NB4 (cell line): ENCODE measurements at places on chromosomes 4 and X.

- DNase-seq = no peak
These were observed 27.7 kb upstream of the FREM3 start for GRCh38 chr4:143728166-143728565.

DNA sequence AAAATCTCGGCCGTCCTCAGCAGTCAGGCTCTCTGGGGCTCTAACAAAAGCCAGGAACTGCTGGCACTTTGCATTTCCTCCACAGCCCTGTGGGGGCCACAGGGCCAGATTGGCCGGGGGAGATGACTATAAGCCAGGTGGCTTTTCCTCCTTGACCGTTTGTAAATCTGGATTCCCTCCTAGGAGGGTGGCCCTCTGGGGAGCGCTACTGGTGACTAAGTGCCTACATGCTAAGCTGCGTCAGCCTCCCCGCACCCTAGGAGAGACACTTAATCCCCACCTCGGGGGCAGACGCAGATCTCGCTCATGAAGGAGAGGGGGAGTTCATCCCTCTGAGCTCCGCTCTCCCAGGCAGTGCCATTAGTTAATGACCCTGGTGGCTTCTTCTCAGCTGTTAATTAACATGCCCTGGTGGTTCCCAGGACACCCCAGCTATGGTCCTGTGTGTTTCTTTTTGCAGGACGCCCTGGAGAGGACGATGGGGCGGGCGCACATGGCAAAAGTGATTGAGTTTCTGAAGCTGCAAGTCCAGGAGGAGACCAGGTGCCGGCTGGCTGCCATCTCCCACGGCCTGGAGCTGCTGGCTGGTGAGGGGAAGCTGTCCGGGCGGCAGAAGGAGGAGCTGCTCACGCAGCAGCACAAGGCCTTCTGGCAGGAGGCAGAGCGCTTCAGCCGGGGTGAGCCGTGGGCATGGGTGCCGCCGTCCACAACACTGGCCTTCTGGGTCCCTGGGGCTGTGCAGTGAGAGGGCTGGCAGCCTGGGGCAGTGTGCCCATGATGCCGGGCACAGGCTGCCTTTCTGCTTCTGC, 41.6 kb downstream of the EVC start:
- DNase-seq = no peak

GRCh38 chrX:103396186-103396585, 19.8 kb downstream of the BEX3 start:
- no peak for DNase-seq

DNA sequence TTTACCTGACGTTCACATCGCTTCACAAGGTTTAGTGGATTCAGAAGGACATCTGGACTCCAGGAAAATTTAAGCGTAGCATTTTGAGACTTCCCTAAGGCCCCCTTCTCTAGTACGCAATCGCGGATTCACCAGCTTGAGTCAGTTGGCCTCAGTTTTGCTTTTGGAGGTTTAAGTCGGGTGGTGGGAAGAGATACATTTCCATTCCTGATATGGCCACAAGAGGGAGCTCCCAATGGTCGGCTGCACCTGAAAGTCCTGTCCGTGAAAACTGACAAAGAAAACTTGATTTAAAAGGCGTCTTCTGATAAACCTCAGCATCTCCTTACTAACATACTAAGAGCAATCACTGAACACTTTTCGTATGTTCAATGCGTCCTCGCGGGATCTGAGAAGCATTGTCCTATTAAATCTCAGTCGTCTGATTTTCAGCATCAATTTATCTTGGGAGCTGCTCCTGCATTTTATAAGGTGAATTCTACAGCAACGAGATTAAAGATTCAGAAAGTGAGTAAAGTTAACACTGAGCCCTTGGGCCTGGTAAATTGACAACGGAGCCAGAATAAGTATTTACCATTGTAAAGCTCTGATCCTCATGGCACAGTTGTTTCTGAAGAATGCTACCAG, 50.6 kb downstream of the LGI2 start:
- peak; percentile 89 for DNase-seq

- DNase-seq = no peak
These were observed 35.7 kb downstream of the DIPK2B start for GRCh38 chrX:45164995-45165394.

DNA sequence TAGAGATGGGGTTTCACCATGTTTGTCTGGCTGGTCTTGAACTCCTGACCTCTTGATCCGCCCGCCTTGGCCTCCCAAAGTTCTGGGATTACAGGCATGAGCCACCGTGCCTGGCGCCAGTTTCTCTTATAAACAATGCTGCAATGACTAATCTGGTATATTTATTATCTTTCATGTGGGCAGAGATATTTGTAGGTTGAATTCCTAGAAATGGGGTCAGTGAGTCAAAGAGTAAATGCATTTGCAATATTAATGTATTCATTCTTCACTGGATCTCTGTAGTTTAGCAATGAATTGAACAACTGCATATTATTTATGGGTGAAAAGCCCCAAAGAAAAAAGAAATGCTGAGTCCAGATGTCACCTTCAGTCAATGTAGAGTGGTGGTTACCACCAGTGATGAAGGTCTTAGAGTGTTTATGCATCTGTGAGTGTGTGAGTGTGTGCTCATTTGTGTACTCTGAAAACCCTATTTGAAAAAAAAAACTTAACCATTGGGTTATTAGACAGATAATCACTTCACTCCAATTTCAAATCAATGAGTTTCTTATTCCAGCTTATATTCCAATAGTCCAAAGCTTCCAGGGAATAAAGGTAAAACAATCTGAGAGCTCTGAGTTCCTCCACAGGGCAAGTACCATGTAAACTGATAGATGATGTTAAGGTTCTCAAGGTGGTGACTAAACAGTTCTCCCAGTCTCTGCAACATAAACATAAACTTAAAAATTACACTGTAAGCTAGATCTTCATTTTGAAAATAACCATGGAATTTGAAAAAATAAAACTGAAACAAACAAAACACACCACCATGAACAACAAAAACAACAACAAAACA, 22.6 kb upstream of the CD38 start:
- DNase-seq = peak; percentile 34

DNA sequence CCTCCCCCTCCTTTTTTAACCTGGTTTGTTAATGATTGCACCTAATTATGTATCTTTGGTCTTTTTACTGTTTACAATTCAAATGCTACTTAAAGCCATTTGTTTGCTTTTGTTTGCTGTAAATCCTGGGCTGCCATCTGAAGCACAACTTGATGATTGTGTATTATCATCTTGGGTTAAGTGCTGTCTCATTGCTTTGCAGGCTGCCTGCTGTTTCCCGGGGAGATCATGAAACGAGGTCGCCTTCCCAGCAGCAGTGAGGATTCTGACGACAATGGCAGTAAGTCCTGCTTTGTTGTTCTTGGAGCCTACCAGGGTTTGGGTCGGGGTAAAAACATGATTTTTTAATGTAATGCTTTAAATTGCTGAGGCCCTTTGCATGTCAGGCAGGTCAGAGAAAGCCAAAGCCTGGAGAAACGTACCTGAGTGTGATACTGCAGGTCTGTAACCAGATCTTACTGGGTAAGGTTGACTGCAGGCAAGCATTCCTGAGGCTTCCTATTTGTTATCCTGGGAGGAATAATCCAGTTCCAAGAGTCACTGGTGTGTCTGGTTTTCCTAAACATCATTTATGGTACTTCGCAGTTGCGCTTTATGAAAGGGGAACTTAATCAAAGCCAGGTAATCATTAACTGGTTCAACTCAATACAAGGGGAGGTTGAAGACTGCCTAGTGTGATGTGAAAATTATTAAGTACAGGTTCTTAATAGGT, 22.2 kb downstream of the JADE1 start:
- no peak for DNase-seq

- no peak for DNase-seq
These were observed 41.3 kb downstream of the KIF4A start for GRCh38 chrX:70331161-70331560.

GRCh38 chr4:26330186-26330787, 9.5 kb downstream of the RBPJ start:
- peak; percentile 79 for DNase-seq

DNA sequence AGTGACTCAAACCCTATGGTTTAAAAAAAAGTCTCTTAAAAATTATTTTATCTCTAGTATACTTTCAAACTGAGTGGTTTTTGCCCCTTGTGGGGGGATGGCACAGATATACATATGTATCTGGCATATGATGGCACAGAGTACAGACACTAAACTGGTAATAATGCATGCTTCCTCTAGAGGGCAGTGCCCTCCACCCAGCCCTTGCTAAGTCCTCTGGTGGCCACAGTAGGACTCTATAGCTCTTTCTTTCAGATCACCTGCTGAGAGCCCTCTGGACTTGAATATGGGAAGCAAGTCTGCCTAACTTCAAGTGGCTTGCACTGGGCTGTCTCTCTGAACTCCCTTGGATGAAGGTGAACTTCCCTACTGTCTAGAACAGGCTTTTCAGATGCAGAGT, 66.3 kb downstream of the TSPAN7 start:
- peak; percentile 63 for DNase-seq

GRCh38 chrX:13699183-13699826, 10.4 kb downstream of the RAB9A start:
- no peak for DNase-seq

DNA sequence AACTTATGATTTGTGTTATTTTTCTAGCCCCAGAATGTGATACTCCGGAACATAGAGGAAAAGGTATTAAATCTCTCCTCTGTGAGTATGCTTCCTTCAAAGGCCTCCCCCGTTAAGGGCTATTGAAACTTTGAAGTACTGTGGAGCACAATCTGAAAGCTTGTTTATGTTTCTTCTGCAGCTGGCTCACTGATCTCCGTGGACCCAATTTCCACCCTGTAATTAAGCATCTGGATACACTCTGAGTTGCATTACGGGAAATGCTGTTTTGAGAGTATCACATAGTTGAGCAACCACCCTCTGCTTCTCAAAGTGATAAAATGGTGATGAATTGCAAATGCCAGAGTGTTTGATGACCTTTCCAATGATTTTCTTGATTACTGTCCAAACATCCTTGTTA, 296.8 kb upstream of the PABPC5 start:
- DNase-seq = no peak

GRCh38 chrX:38754102-38754790, 47.0 kb upstream of the MID1IP1 start:
- peak; percentile 62 for DNase-seq

DNA sequence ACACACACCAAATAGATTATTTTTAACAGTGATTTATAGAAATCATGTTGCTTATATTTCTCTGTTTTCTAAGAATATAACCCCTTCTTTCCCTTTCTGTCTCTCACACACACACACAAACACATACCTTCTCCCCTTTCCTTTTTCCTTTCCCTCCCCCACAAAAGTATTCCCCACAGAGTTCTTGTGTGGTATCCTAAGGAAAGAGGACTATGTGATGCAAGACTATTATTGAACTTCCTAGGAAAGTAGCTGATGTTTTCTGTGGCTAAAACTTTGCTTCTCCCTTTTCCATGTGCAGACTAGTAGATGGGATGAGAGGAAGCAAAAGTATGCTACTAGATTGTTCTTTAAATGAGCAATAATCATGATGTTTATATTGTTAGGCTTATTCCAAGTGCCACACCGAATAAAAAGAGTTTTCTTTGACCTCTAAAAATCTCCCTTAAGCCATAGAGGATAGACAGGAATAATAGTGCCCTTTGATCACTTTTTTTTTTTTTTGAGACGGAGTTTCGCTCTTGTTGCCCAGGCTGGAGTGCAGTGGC, 38.7 kb downstream of the CPEB2 start:
- no peak for DNase-seq

DNA sequence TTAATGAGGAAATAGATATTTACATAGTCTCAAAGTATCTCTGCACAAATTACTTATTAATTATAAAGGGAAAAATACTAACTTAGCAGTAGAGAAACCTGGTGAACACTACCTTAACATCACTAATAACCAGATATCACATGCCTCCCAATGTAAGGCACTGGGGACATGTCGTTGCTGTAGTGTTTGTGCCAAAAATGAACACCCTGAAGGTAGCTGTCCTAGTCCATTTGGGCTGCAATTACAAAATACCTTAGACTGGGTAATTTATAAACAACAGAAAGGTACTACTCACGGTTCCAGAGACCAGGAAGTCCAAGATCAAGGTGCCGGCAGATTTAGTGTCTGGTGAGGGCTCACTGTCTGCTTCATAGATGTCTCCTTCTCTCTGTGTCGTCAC, 10.7 kb upstream of the MPC1L start:
- no peak for DNase-seq

DNA sequence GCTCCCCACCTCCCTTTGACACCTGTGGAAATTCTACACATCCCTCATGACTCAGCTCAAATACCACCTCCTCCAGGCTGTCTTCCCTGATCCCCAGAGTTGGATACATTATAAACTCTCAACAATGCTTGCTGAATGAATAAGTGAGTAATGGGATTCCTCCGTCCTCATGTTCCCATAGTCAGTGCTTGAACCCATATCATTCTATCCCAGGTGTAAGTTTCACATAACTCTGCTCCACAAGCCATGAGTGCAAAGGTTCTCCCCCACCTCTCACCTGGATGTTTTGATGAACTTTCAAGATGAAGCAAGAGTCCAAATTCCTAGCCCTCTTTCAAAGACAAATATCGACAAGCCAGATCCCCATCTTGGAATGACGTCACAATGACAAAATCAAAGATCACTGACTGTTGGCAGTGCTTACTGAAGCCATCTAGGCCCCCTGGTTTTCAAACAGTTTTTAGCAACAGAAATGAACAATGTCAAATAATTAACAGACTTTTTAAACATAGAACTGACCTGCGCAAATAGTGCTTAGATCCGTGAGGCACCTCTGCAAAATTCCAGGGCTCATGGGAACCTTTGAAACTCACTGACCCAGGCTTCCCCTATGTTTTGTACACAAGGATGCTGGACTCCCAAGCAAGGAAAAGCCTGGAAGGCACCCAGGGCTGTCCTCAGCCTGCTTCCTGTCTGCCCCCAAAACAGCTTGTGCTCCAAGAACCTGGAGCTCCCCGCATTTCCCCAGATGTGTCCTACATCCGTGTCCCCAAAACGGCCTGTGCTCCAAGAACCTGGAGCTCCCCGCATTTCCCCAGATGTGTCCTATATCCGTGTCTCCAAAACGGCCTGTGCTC, 4.0 kb downstream of the SLC2A9 start:
- DNase-seq = no peak

GRCh38 chr4:120078216-120078615, 11.6 kb upstream of the MAD2L1 start:
- DNase-seq = no peak

GRCh38 chrX:149628280-149628679, 3.3 kb downstream of the TMEM185A start:
- DNase-seq = no peak
